ENCODE measurements at places on chromosomes 6 and 20.
A peak's percentile ranks its signal among the peaks of the same experiment; 100 is the strongest.

GRCh38 chr6:37566111-37566949, 66.6 kb upstream of the CCDC167 start:
- DNase-seq = peak; percentile 49

- DNase-seq = no peak
Observed at GRCh38 chr6:162489101-162489976, 238.2 kb downstream of the PRKN start.

- peak; percentile 10 for DNase-seq
Observed at GRCh38 chr6:166529586-166529985, 56.9 kb downstream of the RAMACL start.

- DNase-seq = no peak
Observed at GRCh38 chr6:154498340-154498934, 12.0 kb downstream of the CNKSR3 start.

DNA sequence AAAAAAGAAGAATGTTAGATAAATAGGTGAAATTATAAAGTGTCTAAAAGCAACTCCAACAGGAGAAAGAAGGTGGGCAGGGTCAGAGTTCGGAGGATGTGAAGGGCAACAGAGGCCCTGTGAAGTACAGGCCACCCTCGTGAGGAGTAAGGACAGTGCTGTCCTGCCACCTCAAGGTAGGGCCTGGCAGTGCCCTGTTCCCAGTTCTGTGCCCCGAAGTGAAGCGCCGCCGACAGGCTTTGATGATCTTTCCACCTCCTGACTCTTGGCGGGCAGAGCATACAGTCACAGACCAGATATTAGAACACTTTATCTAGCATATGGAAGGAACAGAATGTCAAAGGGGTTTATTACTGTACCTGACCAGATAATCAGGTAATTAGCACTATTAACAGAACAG, 75.8 kb downstream of the GJA10 start:
- no peak for DNase-seq

DNA sequence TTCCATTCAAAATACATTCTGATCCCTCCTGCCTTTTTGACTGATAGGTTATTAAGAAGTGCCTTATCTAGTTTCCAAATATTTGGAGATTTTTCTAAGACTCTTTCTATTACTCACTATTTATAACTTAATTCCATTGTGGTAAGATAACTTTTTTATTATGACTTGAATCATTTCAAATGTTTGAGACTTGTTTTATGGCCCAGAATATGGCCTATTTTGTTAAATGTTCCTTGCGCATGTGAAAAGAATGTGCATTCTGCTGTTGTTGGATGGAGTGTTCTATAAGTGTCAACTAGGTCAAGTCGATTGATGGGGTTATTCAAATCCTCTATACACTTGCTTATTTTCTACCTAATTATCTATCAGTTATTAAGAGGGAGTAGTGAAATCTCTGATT, 13.1 kb upstream of the TCP11 start:
- no peak for DNase-seq

- no peak for DNase-seq
Observed at GRCh38 chr6:149458806-149459205, 26.0 kb downstream of the ZC3H12D start.

DNA sequence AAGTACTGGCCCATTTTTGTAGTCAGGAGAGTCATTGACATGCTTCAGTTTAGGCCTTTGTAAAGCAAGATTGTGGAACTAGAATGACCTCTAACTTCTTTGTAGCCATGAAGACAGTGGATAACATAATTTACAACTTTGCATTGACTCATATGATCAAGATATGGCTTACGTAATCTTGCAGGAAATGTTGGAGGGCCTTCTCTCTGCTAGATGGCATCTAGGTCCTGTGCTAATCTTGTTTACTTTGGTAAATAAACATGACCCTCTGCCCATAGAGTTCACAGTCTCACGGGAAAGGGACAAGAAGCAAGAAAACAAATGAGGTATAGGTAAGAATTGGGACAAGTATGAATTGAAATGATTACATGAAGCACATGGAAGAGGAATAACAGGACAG, 355.2 kb upstream of the ARID1B start:
- DNase-seq = no peak

GRCh38 chr6:45803071-45803470, 212.6 kb downstream of the CLIC5 start:
- DNase-seq = no peak

- DNase-seq = no peak
Observed at GRCh38 chr6:33609528-33609927, 11.6 kb upstream of the ITPR3 start.

- DNase-seq = no peak
Observed at GRCh38 chr6:142811923-142812322, 133.1 kb downstream of the HIVEP2 start.

DNA sequence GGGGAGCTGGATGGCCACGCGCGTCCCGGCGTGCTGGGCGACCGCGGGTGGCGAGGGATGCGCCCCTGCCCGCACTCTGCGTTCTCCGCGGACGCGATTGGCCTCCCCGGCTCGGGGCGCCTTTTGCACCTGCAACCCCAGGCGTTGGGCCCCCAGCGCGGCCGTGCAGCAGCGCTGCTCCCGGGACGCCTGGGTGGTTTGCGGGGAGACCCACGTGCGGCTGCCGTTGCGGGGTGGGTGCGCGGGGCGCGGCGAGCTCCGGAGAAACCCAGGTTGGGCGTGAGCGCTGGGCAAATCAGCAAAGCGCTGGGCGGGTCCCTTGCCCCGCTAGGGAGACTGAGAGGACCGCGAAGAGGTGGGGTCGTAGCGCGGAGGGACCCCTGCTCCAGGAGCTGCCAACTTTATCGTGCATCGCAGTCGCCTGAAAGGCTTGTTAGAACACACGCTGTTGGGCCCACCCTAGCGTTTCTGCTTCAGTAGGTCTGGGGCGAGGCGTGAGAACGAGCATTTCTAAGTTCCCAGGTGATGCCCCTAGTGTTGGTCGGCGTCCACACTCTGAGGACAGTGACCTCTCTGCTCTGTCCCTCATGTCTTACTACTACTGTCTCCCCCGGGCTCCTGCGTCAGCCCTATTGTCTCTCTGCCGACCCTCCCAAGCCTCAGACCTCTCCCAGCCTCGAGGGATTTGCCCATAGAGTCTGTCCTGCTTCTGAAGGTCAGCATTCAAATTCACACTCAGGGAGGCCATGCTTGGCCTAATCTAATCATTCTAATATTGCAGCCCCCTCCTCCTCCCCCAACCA, 538 bp upstream of the ZFP64 start:
- DNase-seq = peak; percentile 79

DNA sequence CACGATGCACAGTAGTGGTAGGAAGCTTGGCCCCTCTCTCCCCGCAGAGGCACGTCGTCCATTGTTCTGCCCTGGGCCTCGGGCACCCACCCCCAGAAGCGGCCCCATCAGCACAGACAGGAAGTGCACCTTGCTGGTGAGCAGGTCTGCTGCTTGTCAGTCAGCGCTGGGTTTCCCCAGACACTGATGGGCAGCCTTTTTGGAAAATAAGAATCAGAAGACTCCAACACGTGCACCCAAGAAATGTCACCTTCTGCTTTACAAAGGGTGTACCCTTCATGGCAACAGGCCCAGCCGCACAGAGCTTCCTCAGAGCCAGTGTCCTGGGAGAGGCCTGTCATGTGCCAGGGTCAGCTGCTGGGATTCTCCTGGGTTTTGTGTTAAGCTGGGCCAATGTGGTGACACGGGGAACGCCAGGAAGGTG, 34.7 kb upstream of the IRF4 start:
- no peak for DNase-seq

DNA sequence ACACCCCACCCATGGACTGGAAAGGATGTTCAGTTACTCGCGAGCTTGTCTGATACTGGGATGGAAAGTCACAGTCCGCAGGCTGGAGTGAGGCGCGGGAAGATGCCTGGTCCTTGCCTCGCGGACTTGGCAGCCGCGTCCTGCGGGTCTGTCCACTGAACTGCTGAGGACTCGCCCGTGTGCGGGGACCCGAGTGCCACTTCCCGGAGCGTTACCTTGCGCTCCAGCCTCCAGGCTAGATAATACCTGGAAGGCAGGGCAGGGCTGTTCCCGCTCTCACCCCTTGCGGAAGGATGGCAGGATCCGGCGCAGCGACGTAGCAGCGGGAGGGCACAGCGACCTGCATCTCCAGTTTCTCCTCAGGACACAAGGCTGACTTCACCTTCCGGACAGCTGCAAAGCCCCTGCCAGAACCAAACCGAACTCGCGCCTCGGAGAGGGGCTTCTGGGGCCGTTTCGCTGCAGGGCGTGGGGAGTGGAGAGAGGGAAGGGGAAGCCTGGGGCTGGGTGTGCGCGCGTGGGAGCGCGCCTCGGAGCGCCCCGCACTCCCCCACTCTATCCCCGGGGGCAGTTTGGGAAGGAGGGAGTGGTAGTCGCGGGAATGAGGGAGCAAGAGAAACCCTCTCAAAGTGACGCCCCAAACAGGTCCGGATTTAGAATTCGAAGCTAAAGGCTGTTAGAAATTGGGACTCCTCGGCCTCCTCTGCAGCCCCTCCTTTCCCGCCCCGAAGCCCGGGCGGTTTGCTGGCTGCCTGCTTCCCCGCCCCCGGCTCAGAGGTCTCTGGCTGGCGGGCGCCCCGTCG, at the start of gene KCNQ5:
Gene KCNQ5, plus strand, starts transcription at position 774 of the 803 bp plus-strand sequence.
- peak; percentile 76 for DNase-seq

- peak; percentile 52 for DNase-seq
Observed at GRCh38 chr6:149961728-149962425, 1.9 kb upstream of the ULBP1 start.

- peak; percentile 86 for DNase-seq
Observed at GRCh38 chr6:134117409-134117808, 65.0 kb upstream of the SLC2A12 start.

- DNase-seq = peak; percentile 45
Observed at GRCh38 chr6:29941471-29941870, 861 bp upstream of the HLA-A start.

GRCh38 chr6:155832596-155832995, 377.0 kb upstream of the NOX3 start:
- DNase-seq = peak; percentile 6

- no peak for DNase-seq
Observed at GRCh38 chr6:31349301-31349700, 7.7 kb downstream of the HLA-B start.

DNA sequence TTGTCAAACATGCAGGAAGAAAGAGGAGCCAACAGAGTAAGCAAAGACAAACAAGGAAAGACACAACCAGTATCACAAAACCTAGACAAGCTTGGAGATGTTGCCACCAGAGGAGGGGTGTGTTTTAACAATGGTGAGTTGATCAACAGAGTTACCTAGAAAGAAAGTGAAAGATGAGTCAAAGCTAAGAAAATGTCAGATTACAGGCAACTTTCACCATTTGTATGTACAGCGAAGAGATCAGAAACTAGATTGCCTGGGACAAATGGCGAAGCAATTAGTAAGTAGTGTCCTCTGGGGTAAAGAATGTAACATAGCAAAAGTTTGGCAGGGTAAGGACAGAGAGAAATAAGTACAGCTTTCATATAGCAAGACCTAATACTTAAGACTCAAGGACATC, 51.6 kb upstream of the POU3F2 start:
- no peak for DNase-seq

- DNase-seq = no peak
Observed at GRCh38 chr6:168875811-168876576, 377.7 kb downstream of the THBS2 start.

DNA sequence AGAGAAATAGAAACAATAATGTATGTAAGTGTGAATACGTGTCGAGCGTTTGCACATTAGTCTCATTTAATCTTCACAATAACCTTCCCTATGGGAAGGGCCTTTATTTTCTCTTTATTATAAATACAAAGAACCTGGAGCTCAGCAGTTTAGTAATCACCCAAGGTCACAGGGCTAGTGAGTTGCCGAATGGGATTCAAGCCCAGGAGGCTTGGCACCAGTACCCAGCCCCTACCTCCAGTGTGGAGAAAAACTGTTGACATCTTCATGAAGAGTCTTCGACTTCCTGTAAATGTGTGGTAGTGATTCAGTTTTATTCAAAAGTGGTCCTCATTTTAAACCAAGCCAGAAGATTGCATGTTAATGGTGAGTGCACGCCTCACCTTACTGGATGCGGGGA, 162.8 kb downstream of the SCML4 start:
- DNase-seq = no peak

GRCh38 chr6:15956205-15957106, 172.4 kb upstream of the MYLIP start:
- DNase-seq = no peak

DNA sequence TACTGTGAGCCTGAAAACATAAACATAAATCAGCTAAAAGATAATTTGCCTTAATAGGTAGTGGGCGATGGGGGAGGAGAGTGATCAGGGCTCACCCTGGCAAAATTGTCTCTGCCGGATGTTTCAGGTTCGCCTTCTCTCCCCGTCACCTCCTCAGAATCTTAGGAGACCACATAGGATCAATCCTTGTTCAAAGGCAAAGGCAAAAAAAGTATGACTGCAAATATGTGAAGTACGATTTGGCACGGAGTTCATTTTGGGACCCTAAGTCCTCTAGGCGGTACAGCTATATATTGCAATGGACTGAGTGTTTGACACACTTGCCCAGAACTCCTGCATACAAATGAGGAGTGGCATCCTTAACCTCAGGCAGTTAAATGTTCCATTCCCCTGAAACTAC, 649.2 kb upstream of the FLRT3 start:
- DNase-seq = no peak

DNA sequence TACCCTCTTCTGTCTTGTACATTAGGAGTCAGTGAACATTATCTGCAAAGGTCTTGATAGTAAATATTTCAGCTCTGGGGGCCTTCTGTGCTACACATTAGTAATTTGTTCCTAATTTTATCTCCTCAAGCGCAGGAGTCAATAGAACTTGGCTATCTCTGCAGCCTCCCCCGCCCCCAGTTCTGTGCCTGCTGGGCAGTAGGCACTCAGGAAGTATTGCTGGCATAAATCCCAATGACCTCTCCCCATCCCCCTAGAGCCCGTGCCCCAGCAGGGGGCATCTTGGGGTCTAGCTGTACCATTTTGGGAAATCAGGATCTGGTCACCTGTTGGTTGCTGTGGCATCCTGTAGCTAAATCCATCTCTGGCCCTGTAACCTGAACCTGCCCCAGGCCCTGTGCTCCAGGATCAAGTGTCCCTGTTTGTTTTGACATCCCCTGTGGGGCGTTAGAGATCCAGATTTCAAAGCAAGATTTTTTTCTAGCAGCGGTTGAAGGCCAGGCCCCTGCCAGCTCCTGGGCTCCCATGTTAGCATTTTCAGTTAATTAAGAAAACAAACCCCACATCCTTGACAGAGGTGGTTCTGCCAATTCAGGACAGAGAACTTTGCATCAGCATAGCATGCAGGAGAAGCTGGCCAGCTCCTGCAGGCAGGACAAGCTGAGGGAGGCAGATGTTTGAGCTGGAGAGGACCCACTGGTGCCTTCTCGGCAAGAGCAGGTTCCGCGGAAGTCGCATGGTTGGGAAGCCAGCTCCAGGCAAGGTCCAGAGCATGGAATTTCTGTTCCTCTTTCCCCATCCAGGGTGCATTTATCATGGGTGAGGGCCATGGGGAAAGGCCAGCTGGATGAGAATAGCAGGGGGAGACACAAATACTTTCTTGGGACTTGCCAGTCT, 32.1 kb downstream of the DAAM2 start:
- DNase-seq = no peak

DNA sequence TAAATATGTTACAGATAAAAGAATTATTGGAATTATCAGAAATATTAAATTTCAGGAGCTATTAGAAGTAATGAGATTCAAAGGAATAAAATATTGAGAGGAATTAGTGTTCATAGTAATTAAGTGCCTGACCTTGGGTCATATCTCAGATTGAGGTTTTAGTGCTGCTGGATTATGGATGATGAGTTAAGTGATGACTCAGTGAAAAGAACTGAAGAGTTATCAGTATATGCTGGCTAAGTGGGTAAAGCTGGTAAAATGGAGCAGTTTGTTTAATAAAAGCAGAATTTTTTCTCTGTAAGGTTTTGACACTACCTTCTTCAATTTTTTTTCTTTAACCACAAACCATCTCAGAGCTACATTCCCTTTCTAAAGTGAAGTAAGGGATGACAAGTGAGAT, 206.7 kb downstream of the MANEA start:
- no peak for DNase-seq
